ENCODE measurements at places on chromosomes 3 and 15. TPM values are rescaled to one million over a fixed set of nuclear protein-coding genes. Genes with fewer than 3 reads are reported as not detected.

Gene SOX14
- not detected for total RNA-seq

DNA sequence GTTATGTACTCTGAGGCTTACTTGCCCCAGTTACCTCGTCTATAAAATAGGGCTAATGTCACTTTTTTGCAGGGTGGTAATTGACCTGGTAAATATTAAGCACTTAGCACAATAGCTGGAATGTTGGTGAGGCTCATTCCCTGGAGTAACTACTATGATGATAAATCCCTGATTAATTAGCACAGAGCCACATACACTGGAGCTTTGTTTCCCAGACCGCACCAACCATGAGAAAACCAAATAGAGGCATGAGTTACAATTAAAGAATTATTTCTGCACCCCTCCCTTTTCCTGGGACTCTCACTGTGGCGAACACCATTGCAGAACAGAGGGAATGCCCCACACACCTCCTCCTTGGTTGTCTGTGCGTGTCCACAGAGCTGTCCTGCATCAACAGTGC, 76.6 kb upstream of the CPOX start:
- DNase-seq, result no peak

DNA sequence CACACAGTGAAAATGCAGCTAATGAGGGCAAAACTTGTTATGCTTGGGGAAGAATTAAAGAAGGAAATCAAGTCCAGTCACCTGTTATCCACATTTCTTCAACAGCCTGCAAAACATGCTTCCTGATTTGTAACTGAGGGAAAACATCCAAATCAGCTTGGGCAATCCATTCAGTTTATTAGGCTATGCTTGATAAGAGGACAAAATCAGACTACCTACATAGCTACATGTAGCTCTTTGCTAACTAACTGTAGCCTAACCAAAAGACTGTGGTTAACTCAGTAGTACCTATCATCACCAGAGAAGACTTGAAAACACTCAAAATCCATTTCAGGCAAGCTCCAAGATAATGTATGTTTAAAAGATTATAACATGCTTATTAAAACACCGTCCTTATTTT, 436.4 kb downstream of the SHQ1 start:
- no peak for DNase-seq

Gene CDHR4
- not detected for total RNA-seq

Gene ONECUT1
- total RNA-seq, result not detected

DNA sequence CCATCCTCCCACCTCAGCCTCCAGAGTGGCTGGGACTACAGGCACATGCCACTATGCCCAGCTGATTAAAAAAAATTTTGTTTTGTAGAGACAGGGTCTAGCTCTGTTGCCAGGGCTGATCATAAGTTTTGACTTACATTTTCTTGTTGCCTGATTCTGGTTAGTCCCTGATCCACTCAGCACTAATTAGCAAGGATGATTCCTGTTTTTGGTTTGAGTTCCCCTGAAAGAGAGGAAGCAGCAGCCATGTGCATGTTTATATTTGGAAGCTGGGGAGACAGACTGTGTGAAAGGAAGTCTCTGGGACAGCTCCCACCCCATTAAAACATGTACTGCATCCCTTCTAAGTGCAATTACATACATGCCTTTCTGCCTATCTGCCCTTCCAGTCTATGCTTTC, 3.6 kb upstream of the NCK1 start:
- no peak for DNase-seq

Gene ACKR2
- total RNA-seq, result 2.3 TPM

Gene PCCB
- 24.7 TPM for total RNA-seq

- no peak for DNase-seq
These were observed 61.3 kb downstream of the HERC2 start for GRCh38 chr15:28260722-28261121.

DNA sequence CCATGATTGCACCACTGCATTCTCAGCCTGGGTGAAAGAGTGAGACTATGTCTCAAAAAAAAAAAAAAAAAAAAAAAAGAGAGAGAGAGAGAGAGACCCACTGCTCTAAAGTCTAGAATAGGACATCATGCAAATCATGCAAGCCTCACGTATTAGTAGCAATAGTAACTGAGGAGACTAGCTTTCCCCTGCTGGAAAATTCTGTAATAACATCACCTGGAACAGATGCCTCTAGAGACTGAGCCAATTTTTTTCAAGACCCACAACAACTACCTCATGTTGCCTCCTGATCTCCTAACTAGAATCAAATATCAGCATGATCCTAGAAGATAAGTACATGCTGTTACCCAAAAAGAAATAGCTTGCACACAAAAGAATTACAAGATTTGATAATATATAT, 461.9 kb downstream of the AGBL1 start:
- DNase-seq, result no peak

Gene ACKR4
- not detected for total RNA-seq

GRCh38 chr3:129106320-129106719, 15.3 kb downstream of the RAB43 start:
- no peak for DNase-seq

DNA sequence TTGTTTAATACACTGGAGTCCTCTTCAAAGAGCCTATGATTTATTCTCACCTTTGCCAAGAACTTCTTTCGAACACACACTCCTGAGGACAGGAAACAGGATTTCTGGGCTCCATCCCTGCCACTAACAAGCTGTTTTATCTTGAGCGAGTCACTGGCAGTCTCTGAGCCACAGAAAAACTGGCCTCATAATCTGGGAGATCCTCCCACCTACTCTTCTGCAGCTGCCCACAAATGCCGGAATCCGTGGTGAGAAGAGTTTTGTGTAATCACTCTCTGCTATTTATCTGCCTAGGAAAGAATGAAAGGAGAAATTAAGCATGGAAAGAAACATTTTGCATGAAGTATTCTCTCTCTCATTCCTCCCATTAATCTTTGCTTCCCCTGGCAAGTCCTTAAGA, 172.0 kb upstream of the TRIM42 start:
- no peak for DNase-seq

GRCh38 chr3:76400141-76400540, 614.8 kb upstream of the ZNF717 start:
- no peak for DNase-seq

GRCh38 chr15:59203008-59203407, 3.6 kb upstream of the LDHAL6B start:
- no peak for DNase-seq

GRCh38 chr3:95752199-95752598, 1062.2 kb upstream of the EPHA6 start:
- no peak for DNase-seq

- DNase-seq, result no peak
These were observed 520 bp downstream of the ZNF654 start for GRCh38 chr3:88059380-88060170.

DNA sequence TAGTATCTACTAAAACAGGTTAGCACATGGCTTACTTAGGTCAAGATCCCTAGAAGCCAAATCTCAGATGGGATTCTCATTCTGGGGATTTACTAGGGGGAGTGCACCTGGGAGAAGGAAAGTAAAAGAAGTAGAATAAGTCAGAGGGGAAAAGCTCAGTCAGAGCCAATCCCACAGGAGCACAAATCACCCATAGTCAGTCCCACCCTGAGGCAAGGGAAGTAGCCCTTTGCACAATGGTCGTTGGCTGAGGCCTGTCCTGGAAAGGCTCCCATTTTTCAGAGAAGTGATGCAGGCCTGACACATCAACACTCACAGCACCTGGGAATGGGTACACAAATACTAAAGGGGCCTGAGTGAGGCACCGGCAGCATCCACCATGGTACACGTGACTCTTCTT, 39.8 kb downstream of the SST start:
- DNase-seq, result no peak

Gene SPSB4
- total RNA-seq, result not detected

DNA sequence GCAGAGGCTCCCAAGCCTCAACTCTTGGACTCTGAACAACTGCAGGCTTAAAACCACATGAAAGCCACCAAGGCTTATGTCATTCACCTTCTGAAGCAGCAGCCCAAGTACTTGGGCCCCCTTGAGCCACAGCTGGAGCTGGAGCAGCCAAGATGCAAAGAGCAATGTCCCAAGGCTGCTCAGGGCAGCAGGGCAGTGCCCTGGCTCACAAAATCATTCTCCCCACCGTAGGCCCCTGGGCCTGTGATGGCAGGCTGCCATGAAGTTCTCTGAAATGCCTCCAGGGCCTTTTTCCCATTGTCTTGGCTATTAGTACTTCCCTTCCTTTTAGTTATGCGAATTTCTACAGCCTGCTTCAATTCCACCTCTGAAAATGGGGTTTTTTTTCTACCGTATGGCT, 83.4 kb downstream of the DCLK3 start:
- no peak for DNase-seq

DNA sequence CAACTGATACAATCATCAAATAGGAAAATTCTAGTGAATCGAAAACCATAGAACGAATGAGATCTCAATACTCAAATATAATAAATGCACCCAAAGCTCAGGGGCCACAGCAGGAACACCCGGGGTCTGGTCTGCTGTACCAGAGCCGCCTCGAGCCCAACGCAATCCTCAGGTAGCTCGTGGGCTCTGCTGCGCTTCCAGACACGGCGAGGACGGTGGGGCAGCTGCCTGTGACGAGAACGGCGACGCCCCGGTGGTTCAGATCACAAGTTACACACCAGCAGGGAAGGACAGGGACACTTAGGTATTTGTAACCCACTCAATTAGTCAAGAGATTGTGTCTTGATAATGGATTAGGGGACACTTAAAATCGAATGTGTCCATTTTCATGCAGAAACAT, 54.6 kb downstream of the NIPA2 start:
- DNase-seq, result no peak

DNA sequence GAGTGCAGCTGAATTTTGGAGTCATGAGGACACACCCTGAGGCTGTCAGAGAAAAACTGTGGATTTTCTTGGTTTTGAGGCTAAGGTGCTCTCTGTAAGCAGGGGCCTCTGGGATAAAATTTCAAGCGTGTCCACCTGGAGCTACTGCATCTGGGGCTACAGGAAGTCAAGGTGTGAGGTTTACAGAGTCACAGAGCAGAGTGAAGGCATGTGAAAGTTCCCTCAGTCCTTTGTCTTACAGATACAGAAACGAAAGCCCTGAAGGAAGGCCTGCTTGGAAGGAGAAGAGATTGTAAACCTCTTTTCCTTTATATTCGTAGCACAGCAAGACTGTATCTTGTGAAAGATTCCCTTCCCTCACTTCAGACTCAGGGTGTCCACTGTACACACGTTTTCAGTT, 138.6 kb downstream of the OPA1 start:
- no peak for DNase-seq

Gene BCHE
- not detected for total RNA-seq

GRCh38 chr3:70539908-70540307, 227.5 kb upstream of the MDFIC2 start:
- no peak for DNase-seq

DNA sequence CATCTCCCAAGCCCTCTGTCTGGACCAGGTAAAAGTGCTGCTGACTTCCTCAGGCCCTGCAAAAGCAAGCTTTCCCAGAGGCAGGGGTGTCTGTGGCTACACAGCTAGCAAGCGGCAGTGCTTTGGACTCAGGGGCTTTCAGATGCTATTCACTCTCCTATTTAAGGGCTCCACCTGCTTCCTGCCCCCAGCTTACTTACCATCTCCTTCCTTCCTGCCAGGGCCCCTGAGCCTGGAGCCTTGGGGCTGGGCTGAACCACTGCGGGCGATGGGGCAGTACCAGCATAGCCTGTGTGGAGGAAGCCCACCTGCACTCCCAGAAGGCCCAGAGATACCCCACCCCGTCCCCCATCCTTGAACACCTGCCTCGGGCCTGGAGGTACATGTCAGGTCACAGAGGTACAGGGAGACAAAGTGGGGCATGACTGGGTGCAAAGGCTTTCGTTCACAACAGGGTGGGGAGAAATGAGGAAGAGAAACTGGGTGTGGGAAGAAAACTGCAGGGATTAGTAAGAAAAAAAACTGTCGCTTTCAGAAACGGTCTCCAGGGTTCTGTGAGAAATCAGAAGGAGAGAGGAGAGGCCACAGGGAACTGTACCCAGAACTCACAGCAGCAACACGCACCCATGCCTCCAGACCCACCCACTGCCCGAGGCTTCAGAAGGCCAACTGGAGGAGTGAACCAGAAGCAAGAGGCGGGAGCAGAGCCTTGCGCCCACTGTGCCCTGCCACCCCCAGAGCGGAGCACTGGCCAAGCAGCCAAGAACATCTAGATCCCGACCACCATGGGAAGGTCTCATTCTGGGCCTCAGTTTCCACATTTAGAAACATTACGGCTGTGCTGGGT, 49.5 kb downstream of the CCDC12 start:
- peak; percentile 43 for DNase-seq

DNA sequence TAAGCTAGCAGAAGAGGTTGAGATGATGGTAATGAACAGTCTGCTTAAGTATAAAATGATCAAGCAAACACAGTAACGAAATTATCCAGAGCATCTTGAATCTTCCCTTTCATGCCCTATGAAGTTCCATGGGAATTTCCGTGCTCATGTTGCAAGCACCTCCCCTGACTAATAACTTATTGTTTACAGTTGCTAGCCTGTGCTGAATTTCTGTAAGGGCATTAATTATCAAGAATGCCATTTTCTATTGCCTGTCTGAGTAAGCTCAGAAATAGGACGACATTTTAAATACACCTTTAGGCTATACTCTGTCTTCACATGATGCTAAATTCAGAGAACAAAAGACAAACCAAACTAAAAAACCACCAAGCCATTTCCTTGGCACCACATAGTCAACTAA, 257.5 kb upstream of the LRTM1 start:
- no peak for DNase-seq

DNA sequence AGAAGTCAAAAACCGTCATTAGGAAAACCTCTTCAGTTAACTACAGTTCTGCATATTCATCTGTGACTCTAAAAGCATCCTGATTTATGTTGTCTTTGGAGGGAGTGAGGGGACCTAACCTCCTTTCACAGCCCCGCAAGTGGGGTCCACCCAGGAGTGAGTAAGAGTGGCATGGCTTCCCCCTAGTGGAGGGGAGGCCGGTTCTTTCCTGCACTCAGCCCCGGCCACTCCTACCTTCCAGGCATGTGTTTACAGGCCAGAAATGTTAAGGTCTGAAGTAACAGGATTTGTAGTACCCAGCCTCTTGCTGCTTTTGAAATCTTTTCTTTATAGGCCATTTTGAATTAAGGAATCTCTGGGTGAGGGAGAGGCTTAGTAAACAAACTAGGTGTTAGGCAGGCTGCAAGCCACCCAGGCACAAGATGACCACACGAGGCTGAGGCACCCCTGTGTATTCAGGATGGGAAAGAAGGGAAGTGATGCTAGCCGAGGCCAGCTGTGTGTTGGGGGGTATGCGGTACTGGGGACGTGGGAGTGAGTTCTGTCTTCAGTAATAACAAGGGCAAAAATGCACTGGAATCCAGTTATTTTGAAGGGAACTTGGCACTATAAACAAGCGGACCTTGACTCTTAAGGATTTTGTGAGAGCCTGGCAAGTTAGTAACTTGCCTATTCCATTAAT, 50.5 kb downstream of the CTDSPL start:
- no peak for DNase-seq

- DNase-seq, result peak; percentile 53
These were observed at the start of gene IGSF11 for GRCh38 chr3:119034256-119035013. TSS of gene IGSF11 (minus strand) at chr3:119034846. CDS start at chr3:119034582, 264 bp downstream.

Data from activated CD4-positive, alpha-beta memory T cell treated with anti-CD3 and anti-CD28 coated beads, Interleukin-2, amount 10 ng/mL, durations not matched to agents 7 days and 5 days (primary cell).